ENCODE measurements at places on chromosomes 12 and 14. TPM values are rescaled to one million over a fixed set of nuclear protein-coding genes. Genes with fewer than 3 reads are reported as not detected.

- DNase-seq, result no peak
These were observed 145.3 kb downstream of the CACNA1C start for GRCh38 chr12:2198005-2198501.

GRCh38 chr12:121673013-121673511, 3.6 kb upstream of the MORN3 start:
- DNase-seq, result no peak

DNA sequence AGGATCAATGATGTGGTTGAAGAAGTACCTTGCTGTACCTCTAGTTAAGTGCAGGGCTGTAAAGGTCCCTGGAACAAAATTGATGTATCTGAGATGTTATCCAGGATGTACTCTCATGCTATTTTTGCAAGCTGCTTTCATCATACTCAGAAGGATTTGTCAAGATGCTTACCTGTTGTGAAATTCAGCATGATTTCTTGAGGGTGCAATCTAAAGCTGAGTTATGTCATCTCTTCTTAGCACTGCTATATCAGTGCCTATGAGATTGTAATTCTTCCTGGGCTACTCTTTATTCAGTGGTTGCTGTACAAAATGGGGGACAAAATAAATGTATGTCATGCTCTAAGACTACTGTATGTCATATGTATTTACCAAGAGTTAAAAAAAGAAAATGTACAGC, 340.7 kb upstream of the LMO3 start:
- DNase-seq, result no peak

DNA sequence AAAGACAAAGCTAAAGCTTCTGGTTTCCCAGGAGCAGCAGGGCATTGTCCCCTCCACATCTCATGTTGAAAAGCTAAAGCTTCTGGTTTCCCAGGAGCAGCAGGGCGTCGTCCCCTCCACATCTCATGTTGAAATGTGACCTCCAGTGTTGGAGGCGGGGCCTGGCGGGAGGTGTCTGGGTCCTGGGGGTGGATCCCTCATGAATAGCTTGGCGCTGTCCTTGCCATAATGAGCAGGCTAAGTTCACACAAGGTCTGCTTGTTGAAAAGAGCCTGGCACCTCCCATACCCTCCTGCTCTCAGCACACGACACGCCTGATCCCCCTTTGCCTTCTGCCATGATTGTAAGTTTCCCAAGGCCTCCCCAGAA, 123.7 kb downstream of the PIWIL1 start:
- DNase-seq, result no peak

DNA sequence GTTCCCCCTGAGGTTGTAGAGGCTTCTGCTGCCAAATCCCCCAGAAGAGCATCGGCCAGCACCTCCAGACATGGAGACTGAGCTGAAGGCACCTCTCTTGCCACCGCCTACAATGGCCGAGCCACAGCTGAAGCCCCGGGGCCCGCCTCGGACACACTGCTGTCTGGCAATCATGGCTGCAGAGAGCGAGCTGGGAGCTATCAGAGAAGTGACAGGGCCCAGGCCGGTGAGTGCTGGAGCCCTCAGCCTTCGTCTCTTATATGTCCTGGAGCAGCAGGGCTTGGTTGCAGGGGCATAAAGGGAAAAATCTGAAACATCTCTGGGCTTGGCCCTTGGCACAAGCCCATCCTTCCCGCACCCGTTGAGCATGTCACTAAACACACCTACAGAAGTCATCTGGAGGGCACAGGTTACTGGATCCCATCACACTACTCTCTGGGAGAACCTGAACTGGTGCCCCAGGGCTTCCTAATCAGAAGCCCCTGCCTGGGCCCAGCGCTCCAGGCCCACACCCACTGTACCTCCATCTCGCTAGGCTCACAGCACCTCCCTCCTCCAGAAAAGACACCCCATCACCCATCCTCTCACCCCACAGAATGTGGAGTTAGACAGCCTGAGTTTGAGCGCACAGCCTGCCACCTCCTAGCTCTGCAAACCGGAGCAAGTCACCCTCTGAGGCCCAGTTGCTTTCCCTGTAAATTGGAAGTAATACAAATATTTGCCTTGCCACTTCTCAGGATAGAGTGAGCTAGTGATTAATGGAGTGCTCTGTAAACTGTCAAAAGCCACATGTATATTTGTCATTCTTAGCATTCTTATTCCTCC, at the start of gene KRT4:
Gene KRT4 (minus strand): TSS at position 232 of the 825 bp plus-strand sequence. CDS start 58 bp downstream, at position 174.
- no peak for DNase-seq

- no peak for DNase-seq
These were observed 320.0 kb downstream of the DPF3 start for GRCh38 chr14:72573725-72574417.

DNA sequence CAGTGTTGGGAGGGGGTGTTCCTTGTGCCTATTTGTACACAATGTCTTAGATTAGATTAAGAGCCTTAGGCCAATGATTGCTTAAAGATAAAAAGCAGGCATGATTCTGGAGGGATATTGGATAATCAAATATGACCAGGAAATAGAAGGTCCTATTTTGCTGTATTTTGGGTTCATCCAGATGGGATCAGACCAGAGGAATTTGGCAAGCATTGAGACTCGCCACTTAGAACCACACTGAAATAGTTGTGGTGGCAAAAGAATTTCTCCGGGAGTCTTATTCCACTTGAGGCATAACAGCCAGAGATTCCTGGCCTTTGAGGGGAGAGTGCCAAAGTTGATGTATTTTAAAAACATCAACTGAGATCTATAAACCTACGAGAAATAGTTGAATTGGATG, 327.2 kb downstream of the RAD51B start:
- no peak for DNase-seq

DNA sequence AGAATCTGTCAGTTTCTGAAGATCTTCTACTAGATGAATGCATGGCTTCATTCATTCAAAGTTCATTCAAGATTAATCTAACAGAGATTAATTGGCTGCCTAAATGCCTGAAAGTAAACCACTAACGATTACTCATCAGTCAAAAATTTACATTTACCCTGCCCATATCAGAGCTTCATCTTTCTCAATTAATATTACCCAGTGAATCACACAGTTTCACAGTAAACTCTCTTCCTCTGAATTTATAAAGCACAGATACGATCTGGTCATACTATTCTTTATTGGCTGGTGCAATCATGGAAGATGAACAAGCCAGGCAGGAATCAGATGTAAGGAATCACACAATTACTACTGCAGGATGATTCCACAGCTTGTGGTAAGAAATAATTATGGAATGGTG, 377.7 kb downstream of the SLC16A7 start:
- DNase-seq, result no peak

DNA sequence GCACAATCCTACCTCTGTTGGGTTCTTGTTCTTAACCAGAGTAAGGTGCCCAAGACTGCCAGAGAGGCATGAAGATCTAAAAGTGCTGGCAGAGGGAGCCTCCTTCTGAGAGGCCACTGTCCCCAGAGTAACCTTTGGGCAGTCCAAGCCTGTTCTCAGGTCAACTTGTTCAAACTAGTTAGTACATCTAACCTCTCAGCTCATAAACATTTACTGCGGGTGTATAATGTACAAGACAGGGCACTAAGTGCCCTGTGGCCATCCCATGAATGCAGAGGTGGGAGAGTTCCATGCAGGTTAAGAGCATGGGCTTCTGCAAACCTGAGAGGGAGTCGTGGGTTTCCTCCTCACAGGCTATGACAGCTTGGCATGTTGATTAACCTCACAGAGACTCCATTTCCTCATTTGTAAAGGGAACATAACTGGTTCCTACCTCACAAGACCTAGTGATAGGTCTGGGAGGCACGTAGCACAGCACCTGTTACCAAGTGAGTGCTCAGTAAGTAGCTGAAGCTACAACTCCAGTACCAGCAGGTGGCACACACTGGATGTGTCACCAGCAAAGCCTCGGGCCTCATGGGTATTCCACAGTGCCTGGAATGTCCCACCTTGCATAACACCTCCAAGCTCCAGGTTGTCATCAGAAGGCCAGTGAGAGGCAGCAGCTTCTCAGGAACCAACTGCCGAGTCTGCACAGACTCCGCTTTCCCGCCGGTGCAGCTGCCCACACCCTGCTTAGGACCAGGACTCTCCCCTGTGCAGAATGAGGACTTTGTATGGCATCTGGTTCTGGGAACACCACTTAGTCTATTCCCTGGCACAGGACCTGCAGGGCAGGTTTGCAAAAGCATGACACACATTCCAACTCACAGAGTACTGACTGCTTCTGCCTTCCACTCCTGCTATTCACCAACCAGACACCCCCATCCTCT, 4.4 kb downstream of the VDR start:
- no peak for DNase-seq

The IFNG-AS1 gene
- not detected for total RNA-seq

The TAPBPL gene
- total RNA-seq, result 24.4 TPM

The LPAR5 gene
- total RNA-seq, result 3.8 TPM
